Foreskin fibroblast (primary cell): ENCODE measurements at places on chromosomes 11 and 22.

- DNase-seq, result peak; percentile 91
Observed at GRCh38 chr11:76787911-76788596, 4.9 kb downstream of the TSKU start.

DNA sequence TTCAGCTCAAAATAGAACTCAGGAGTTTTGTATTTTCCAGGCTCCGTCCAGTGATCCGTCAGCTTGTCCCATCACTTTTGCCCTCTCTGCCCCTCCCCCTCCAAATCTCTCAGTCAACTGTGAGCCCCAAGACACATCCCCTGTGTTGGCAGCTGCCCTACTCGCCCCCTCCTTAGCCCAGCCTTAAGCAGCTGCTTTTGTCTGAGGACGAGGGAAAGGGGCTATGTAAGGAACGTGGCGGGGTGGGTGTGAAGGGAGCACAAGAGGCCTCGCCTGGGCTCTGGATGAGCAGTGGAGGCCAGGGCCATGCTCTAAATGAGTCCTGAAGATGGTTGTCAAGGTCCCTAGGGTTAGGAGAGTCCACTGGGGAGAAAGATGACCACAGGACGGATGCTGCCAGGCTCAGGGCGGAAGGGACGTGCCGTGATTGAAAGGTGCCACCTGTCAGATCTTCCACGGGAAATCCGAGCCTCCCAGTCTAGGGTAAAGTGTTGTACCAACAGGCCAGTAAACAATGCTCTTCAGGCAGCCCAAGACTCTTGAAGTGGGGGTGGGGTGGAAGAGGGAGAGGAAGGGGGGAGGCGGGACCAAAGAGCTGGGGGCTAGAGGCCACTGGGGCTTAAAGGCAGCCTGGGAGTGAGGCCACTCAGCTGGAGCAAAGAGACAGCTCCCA, at the start of gene SMTNL1:
SMTNL1 (plus strand) TSS at position 649 of the 673 bp plus-strand sequence. CDS start 5,048 bp downstream, outside the sequence.
- no peak for DNase-seq

DNA sequence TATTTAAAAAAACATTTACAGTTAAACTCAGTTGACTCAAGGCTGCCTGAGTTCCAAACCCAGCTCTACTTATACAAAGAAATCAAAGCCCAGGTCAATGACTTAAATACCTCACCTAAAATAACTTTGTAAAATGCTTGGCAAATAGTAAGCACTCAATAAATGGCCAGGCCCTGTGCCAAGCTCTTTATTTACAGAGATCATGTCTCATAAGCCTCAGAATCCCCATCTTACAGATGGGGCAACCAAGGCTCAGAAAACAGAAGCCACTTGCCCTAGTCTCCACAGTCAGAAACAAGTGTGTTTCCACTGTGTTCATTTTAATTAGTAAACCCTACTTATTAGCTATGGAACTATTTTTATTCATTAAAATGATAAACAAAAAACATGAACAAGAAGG, 30.5 kb upstream of the TTC28 start:
- peak; percentile 28 for DNase-seq

- no peak for DNase-seq
Observed at GRCh38 chr11:34188181-34188580, 82.8 kb downstream of the NAT10 start.

DNA sequence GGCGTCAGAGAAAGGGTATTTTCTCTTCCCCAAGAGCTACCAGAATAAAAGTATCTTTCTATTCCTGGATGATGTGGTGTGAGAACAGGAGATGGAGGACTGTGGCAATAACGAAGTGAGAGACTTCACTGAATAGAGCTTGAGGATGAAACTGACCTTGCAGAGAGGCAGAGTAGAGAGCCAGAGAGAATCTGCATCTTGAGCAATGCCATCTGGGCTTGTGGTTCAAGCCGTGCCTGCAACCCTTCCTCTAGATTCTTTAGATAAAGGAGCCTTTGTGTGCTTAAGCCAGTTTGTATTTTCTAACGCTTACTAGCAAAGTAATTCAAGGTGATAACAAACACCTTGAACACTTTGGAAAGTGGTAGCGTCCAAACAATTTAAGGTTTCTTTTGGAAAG, 2.2 kb downstream of the ME3 start:
- peak; percentile 70 for DNase-seq

DNA sequence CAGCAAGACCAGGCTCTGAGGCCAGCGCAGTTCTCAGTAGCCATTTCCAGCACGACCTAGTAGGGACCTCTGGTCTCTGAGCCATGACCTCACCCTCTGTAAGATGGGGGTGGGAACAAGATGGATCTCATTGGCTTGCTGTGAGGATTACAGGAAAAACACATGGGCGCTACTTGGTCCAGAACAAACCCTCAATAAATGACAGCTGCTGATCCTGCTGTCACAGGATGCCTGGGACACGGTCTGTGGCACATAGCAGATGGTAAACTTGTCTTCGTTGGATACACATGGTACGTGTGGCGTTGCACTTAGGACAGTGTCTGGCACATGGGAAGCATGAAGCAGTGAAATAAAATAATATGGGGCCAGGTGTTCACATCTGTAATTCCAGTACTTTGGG, 4.5 kb upstream of the KCTD17 start:
- no peak for DNase-seq

GRCh38 chr11:58075781-58076180, 45.0 kb downstream of the OR6Q1 start:
- no peak for DNase-seq

DNA sequence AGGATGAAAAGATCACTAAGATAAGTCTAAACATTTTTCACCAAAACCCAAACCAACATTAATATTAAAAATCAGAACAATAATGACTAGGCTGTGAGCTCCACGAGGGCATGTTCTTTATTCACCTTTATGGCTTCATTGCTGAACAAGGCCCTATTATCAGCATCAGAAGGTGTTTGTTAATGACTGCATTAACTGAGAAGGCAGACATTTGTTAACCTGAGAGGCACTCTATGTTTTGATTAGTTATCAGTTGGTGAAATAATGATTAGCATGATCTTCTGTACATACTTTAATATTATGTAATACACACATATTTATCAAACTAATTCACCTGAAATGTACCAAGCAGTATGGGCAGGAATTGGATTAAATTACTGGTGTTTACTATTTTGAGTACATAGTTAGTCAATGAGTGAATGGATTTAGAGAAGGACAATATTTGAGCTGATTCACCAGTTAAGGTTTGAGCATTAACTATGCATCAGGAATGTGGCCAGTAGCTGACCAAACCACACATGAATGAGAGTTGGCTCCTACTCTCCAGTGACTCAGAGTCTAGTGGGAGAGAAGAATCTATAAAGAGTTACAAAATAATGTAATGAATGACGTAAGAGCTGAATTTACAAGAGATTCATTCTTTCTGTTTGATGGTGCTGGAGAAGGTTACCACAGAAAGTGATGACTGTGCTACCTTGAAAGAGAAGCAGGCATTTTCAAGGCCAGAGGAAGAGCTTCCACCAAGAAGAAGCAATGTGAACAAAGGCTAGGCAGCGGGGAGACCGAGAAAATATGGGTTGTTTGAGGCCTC, 6.7 kb downstream of the IL18 start:
- DNase-seq, result peak; percentile 97

DNA sequence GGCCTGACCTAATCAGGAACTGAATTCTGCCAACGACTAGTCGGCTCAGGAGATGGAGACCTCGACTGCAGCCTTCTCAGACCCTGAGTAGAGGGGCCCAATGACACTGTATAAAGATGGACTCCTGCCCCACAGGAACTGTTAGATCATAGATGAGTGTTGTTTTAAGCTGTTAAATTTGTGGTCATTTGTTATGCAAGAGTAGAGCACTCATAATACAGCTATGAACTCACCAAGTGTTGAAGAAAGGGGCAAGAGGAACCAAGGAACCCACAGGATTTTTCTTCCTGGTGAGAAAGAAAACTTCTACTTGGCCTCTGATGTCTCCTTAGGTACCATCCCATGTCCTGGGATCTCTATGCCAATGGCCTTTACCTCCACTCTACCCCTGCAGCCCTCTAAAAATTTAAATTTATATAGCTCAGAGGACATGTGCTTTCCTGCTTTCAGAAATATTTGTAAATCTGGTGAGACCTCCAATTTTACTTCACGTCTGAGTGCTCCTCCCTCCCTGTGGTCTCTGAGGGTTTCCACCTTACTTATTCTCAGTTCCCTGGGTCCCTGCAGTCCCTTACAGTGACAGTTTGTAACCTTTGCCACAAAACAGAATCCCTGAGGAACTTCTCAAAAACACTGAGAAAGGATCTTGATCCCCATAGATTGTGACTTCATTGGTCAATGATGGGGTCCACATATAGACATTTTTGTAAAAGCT, 256.3 kb upstream of the ARHGAP20 start:
- DNase-seq, result peak; percentile 56

DNA sequence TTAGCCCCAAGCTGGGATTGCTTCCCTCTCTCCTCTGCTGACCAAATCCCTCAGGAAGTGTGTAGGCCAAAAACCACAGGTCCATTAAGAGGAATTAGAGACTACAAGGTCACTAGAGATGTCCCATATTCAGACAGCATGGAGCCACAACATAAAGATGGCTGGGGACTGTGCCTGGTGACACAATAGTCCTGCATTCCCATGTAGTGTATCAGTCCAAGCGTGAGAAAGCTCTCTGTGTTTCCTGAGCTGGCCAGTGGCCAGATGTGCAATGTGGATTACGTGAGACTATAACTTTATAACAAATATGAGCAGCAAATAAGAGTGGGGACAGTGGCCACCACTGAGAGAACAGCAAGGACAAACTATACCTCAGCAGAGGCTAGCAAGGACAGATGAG, 7.6 kb upstream of the MS4A10 start:
- peak; percentile 81 for DNase-seq

DNA sequence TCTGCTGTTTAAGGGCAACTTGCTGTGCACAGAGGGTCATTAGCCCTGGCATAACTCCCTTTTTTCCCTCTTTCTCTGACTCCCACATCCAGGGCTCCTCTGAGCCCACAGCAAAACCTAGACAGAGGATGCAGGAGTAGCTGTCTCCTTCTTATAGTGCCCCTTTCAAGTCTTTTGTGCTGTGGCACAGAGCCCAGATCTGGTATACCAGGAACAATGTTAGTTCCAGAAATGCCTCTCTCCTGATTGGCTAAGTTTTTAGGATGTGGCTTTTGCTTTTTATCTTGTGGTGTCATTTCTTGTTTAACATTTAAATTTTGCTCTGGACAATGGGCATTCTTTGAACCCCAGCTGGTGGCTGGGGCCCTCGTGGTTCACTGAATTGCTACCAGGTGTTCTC, 25.6 kb upstream of the RRM1 start:
- DNase-seq, result no peak

DNA sequence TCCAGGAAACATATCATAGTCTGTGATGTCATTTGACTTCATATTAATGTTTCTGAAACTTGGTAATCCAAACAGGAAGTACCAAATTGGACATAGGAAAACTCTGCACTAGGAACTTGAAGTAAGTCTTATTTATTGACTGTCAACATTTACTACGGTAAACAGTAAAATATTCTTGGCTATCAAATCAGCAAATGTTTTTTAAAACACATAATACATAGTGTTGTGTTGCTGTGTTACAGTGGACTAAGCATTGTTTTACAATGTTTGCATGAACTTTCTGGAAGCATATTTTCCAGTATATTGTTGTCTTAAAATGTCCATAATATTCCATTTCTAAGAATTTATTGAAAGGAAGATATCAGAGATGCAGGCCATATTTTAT, 2.8 kb upstream of the OR51E2 start:
- DNase-seq, result no peak
